ENCODE measurements at places on chromosomes 5 and 9. TPM values are rescaled to one million over a fixed set of nuclear protein-coding genes. Genes with fewer than 3 reads are reported as not detected.

BARHL1 gene
- total RNA-seq = not detected

ZNF462 gene
- 27.4 TPM for total RNA-seq

INSL4 gene
- not detected for total RNA-seq

PCDHA3 gene
- 0.26 TPM for total RNA-seq

ORM2 gene
- not detected for total RNA-seq
